ENCODE measurements at places on chromosomes 16 and 17.

- no peak for DNase-seq
These were observed 79.2 kb upstream of the RBL2 start for GRCh38 chr16:53355064-53355463.

DNA sequence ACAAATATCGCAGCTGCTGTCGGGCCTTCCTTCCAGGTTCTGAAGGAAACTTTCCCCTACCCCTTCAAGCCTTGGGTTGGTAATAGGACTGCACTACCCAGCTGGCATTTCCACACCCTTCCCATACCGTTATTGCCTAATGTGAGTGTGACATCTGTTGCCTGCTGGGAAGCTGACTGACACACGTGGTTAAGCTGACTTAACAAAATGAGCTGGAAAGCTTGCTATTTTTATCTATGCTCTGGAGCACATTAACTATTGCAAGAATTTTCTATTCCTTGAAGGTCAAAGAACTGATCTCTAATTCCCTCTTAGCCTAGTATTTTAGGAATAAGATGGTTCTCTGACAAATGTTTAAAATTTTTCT lies 79.5 kb downstream of the PMP22 start:
- no peak for DNase-seq

DNA sequence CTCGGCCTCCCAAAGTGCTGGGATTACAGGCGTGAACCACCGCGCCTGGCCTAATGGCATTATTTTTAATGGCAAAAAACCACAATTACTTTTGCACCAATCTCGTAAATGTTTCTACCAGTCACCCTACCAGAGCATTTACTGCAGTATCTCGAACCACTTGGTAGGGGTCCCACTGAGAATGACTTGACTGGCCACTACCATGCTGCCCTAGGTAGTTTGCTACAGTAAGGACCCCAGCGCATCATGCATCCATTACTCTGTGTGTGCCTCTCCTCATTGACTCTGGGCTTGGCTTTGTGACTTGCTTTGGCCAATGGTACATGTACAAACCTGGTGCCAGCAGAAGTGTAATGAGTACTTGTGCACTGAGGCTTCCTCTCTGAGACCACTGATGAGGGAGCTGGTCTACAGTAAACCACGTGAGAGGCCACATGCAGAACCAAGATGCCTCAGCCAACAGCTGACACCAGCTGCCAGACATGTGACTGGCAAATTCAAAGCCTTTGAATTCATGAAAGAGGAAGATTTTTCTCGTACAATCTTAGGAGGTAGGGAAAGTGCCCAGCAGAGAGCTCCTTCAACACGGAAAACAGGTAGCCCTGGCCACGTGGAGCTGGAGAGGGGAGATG lies 421.7 kb upstream of the C16orf82 start:
- DNase-seq, result peak; percentile 9

GRCh38 chr17:51507444-51507843 lies 247.1 kb downstream of the UTP18 start:
- no peak for DNase-seq

DNA sequence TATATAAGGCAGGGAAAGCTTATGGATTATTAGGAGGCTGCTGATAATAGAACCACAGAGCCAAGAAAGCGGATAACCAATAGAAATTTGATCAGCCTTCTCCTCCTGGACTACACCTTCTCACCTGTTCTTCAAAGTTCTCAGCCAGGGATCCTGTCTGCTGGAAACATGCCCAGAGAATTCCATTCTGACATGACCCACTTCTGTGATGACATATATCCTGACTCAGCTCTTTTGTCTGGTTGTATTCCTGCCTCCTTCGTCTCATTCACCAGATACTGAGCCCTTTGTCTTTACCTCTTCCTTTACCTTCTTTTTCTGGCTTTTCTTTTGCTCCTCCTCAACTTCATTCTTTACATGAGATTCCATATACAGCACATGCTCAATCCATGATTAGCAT lies 576.1 kb downstream of the CDH11 start:
- no peak for DNase-seq

DNA sequence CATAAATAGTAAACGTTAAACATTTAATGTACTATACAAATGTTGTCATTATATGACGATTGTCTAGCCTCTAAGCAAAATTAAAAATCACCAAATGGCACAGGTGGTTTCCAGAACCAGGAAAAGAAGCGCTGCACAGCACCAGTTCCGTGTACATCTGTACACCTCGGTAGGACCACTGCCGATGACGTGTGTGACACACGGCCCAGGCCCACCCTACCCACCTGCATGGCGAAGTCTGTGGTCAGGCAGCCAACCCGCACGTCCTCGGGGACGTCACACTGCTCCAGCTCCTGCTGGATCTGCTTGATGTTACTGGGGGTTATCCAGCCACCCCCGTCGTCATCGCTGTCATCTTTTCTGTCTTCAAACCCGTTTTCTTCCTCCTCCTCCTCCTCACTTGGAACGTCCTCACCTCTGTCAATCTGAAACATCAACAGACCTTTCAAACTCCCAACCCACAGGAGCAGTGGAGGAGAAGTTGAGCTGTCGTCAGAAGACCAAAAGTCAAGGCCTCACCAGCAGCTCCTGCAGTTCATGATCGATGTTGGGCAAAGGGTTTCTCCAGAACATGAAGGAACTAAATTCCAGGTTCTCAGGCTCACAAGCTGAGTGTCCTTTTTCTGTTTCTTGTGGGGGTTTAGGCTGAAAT lies 5.9 kb downstream of the NOB1 start:
- DNase-seq, result no peak

GRCh38 chr17:63136369-63137012 lies 170.5 kb downstream of the TANC2 start:
- no peak for DNase-seq

DNA sequence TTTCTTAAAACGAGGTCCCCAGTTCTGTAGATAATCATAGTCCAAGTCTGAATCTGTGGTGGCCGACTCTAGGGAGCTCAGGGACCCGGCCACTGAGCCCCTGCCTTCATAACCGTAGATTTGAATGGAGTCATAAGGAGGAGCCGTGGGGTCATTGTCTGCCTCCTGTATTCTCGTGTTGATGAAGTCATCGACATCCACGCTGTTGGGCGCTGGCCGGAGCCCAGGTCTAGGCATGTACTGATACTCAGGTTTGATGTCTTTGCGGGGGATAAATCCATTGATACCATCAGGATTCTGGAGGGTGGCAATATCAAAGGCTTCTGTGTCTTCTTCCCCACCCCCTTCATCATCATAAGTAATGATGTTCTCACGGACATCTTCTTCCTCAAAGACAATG lies 174.2 kb downstream of the CDH11 start:
- no peak for DNase-seq

DNA sequence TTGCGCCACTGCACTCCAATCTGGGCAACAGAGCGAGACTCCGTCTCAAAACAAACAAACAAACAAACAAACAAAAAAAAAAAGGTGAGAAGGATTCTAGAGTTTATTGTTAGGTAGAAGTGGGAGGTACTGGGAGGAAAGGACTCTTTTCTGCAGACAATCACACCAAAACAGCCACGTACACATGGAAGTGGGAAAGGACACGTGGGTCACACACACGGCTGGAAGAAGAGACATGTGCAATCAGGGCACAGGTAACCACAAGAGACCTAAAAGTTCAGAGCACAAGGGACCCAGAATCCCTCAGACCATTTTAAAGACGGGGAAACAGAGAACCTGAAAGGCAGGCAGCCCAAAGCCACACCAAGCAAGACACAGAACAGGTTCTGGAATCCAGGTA lies 20.5 kb downstream of the XYLT1 start:
- no peak for DNase-seq

DNA sequence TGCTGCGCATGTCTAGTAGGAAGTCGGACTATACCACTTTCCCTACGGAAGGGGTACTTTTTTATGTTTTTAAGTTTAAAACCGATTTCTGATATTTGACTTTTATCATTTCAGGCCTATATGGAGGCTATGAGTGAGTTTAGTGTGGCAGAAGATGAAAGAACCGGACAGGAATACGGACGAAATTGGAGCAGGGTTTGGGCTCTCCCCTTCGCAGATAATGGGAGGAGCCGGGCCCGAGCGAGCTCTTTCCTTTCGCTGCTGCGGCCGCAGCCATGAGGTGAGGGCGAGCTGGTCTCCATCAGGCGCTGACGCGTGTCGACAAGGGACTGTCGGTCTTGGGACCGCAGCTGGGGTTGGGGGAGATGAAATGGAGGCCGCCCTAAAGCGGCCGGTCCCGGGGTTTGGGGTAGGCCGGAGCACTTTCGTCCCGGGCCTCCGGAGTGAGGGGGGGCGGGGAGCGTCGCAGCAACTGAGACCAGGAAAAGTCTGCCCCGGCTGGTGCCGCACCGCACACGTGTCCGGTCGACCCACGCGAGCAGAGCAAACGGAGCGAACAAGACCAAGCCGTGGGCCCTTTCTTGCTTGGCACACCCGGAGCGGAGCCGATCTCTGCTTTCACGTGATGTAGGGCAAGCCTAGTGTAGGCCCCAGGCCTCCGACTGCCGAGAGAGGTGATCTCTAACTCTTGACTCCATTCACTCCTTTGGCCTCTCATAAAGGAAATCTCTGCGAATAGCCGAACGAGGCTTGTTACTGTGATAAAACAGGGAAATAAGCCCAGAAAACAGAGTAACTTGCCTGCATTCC lies at the start of gene RPL19:
TSS of gene RPL19 (plus strand) at position 214 of the 810 bp plus-strand sequence. CDS start at position 276, 62 bp downstream.
- peak; percentile 55 for DNase-seq

DNA sequence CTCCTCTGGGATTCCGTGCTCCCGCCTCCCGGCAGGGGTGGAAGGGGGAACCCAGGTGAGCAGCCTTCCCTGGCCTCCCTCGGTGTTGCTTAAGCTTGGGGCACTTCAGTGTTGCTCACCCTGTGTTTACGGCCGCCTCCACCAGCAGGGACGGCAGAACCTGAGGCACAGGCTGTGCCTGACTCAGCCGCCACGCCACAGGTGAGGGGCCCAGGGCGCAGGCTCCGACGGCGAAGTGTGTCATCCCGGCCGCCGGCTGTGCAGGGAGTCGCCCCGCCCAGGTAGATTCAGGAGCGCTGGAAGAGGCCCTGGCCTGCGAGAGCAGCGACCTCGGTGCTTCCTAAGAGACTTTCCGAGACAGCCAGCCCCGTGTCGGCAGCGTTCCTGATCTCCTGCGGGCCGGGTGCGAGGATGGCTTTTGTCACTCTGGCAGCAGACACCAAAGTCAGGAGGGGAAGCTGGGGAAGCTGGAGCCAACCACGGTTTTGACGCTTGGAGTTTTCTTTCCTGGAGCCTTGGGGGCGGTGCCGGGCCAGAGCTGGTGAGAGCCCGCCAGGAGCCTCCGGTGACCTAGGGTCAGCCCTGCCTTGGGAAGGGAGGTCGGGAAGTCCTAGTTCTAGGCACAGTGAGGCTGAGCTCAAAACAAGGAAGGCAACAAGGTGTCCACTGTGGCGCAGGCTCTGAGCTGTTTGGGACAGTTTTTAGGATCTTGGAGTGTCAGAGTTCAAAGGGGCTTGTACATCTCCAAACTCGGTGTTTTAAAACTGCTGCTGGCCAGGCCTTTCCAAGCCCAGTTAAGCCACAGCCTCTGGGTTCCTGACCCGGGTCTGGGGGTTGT lies 2.1 kb downstream of the GSE1 start:
- no peak for DNase-seq

- no peak for DNase-seq
These were observed 95.9 kb downstream of the ABCC1 start for GRCh38 chr16:16045296-16045695.

GRCh38 chr16:76683051-76683450 lies 405.9 kb downstream of the CNTNAP4 start:
- DNase-seq, result no peak

DNA sequence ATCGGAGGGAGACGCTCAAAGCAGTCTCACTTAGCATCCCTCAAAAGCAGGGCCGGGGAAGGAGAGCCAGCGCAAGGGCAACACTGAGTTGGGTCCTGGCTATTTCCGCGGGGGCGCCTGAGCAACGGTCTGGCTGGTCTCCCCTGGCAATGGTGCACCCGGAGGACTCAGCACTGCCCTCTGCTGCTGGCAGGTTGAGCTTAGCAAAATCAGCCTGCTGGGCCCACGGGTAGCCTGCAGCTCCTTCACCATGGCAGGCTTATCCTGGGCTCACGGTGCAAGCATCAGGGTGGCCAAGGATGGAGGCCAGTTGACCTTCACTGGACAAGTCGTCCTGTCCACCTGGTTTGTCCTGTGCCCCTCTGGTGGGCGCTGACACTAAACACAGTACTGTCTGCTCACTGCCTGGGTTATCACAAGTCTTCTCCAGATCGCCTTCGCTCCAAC lies 14.4 kb upstream of the ALDH3A1 start:
- DNase-seq, result peak; percentile 67

GRCh38 chr17:61015966-61016365 lies 338.3 kb downstream of the BCAS3 start:
- no peak for DNase-seq

GRCh38 chr17:16935241-16935663 lies 36.7 kb downstream of the TNFRSF13B start:
- no peak for DNase-seq

DNA sequence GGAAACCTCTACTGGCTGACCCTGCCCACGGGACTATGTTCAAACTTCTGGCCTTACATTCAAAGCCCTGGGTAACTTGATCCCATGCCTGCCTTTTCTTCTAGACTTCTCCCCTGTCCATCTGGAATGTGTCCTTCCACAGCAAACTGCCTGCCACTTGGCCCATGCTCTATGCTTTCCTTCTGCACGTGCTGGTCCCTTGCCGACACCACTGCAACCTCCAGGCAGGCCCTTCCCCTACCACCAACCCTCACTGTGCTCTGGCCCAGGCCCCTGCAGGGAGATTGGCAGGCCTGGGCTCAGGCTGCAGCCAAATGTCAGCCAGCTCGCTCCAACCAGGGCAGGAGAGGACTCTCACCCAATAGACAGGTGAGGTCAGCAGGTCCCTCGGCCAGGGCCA lies 11.0 kb downstream of the HSD11B2 start:
- no peak for DNase-seq

DNA sequence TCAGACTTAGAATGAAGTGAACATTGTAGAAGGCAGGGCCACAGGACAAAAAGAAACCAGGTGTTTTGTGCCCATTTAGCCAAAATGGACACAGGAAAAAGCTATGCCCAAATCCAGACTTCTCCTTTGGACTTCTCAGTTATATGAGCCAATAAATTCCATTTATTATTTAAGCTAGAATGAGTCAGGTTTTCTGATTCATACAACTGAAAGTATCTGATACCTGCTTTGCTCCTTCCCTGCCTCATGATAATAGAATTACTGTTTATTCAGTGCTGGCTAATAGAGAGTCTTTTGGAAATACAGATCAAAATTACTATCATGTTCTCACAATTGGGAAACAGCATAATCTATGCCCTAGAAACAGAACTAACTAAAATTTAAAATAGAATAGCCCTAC lies 8.7 kb upstream of the CPD start:
- DNase-seq, result no peak

GRCh38 chr16:4372578-4373355 lies 1.1 kb downstream of the VASN start:
- DNase-seq, result peak; percentile 50

DNA sequence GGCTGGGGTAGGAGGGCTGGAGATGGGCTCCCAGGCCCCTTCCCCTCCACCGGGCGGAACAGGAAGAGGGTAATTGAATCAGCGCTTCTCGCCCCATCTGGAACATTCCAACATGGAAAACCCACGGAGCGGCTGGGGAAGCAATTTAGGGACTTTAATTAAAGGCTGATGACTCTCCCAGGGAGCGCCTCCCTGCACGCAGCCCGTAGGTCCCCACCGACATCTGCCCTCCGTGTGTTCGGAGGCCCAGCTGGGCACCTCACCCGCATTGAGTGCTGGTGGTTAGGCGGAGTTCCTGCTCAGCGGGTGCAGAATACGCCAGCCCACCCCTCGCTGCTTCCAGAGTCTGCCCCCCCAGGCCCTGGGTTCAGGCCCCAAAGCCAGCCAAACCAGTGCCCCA lies 10.0 kb downstream of the HS3ST6 start:
- no peak for DNase-seq

- DNase-seq, result peak; percentile 61
These were observed 939 bp downstream of the BCL6B start for GRCh38 chr17:7023576-7024401.
